ENCODE measurements at places on chromosomes 5 and 9. TPM values are rescaled to one million over a fixed set of nuclear protein-coding genes. Genes with fewer than 3 reads are reported as not detected.

The WNT8A gene
- total RNA-seq, result not detected

The PCDHB9 gene
- total RNA-seq, result not detected

GRCh38 chr5:91016322-91016721 lies 366.8 kb downstream of the ARRDC3 start:
- no peak overlapping the region for H3K27ac ChIP-seq
- H3K27me3 ChIP-seq, result peaks cover 40% of the 10 kb centered on the region
- no peaks in the 10 kb centered on the region for H3K36me3 ChIP-seq
- DNase-seq, result no peak

GRCh38 chr5:134139377-134139851 lies 24.9 kb downstream of the TCF7 start:
- no peak overlapping the region for H3K27ac ChIP-seq
- H3K4me3 ChIP-seq, result no peak overlapping the region
- no peak for DNase-seq

DNA sequence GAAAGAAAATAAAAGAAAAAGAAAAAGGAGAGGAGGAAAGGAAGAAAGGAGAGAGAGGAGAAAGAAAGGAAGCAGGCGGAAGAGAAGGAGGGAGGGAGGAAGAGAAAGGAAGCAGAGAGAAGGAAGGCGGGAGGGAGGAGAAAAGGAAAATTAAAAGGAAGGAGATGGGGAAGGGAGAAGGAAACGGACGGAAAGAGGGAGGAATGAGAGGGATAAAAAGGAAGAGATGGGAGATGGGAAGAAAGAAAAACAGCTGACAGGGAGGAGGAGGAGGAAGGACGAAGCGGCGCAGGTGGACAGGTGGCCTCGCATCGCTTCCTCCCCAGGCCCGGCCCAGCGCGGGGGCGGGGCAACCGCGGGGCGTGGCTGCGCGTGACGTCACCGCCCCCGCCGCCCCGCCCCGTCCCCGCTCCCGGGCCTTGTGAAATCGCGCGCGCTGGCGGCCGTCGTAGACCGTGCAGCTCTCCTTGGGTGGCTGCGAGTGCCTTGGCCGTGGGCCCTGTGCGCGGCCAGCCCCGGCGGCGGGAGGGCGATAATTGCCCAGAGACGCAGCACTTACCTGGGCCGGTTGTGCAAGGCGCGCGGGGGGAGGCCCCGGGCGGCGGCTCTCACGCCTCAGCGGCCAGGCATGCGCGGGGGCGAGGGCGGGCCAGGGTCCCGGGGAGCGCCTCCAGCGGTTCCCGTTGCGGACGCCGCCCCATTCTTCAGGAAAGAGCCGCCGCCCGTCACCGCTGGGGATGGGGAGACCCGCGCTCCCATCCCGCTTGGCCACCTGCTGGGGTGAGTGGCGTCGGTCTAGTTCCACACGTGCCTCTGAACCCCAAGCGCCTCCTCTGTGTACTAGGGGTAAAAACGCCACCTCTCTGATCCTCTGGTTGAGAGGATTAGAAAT lies 49.6 kb upstream of the FOXE1 start:
- H3K36me3 ChIP-seq, result no peaks in the 10 kb centered on the region
- H3K27me3 ChIP-seq, result peaks cover 29% of the 10 kb centered on the region
- H3K4me3 ChIP-seq, result peak overlapping the region; percentile 80

DNA sequence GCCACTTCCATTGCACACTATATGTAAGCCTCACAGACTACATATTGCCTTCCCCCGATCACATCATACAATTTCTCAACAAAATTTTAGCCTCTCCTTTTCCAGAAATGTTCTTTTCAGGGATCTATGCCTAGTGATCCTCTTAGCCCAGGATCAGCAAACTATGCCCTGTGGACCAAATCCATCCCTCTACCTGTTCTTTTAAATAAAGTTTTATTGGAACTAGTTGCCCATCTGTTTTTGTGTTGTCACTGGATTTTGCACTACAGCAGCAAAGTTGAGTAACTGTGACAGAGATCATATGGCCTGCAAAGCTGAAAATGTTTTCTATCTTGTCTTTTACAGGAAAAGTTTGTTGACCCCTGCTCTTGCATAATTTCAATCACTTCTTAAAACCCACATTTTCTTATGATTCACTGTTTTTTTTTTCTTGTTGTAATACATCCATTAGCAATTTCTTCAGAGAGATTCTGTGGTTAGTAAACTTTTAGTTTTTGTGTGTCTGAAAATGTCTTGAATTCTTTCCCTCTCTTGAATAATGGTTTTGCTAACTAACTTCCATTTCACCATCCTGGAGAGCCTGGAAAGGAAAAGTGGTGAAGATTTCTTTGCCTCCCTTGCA lies 7.1 kb downstream of the TXNDC8 start:
- no peak for DNase-seq
- H3K4me3 ChIP-seq, result no peak overlapping the region
- no peak overlapping the region for H3K27ac ChIP-seq
- H3K27me3 ChIP-seq, result no peaks in the 10 kb centered on the region
